SW480 (cell line): ENCODE measurements at places on chromosomes 2 and 18.
A peak's percentile ranks its signal among the peaks of the same experiment; 100 is the strongest.

DNA sequence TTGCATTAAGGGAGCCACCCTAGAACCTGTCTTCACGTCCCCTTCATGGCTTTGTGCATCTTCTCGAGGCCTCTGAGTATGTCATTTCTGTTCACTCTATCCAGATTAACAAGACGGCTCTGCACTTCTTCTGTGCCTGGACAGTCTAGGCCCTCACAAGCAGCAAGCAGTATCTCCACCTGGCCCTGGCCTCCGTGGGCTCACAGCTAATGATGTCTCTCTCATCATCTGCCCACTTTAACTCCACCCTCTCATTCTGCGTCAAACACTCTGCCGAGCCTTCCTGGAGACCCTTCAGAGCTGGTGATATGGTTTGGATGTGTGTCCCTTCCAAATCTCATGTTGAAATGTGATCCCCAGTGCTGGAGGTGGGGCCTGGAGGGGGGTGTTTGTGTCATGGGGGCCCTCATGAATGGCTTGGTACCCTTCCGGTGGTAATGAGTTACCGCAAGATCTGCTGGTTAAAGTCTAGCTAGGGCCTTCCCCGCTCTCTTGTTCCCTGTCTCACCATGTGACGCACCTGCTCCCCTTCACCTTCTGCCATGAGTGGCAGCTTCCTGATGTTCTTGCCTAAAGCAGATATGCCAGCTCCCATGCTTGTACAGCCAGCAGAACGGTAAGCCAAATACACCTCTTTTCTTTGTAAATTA is 132.5 kb upstream of the ID2 start:
- DNase-seq: no peak

DNA sequence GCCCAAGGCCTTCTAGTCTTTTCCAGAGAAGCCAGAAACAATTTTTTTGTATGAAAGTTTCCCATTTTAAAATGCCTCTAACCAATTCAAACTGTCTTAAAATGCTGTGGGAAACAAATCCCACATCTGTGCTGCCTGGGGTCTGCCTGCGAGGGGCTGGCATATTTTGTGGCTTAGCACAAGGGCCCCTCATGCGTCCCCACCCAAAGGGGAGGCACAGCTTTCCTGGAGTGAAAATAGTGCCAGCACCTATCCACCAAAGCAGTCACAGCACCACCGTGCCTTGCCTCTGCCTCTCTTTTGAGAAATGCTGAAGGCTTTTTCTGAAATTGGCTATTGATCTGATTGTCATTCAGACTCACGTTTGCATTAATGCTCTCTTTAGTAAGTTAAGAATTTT is 22.2 kb upstream of the GNAL start:
- no peak for DNase-seq

GRCh38 chr2:230759481-230760167 is 47.0 kb downstream of the CAB39 start:
- no peak for DNase-seq

GRCh38 chr2:195613922-195614321 is 43.1 kb upstream of the SLC39A10 start:
- peak; percentile 53 for DNase-seq

- no peak for DNase-seq
These were observed 72.0 kb downstream of the ARMC9 start for GRCh38 chr2:231270221-231271114.

DNA sequence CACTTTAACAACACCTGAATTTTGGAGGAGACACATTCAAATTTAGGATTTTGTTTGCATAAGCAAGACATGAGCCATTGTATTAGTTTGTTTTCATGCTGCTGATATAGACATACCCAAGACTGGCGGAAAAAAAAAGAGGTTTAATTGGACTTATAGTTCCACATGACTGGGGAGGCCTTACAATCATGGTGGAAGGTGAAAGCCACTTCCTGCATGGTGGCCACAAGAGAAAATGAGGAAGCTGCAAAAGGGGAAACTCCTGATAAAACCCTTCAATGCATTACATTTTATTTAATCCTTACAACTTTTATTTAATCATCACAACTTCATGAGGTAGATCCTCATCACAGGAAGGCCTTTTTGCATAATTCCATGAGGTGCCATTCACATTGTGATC is 242.0 kb upstream of the STON1 start:
- DNase-seq: no peak

- DNase-seq: no peak
These were observed 77.5 kb upstream of the MYL1 start for GRCh38 chr2:210392469-210392881.

GRCh38 chr2:186590759-186591505 is 1.1 kb downstream of the ITGAV start:
- peak; percentile 67 for DNase-seq

DNA sequence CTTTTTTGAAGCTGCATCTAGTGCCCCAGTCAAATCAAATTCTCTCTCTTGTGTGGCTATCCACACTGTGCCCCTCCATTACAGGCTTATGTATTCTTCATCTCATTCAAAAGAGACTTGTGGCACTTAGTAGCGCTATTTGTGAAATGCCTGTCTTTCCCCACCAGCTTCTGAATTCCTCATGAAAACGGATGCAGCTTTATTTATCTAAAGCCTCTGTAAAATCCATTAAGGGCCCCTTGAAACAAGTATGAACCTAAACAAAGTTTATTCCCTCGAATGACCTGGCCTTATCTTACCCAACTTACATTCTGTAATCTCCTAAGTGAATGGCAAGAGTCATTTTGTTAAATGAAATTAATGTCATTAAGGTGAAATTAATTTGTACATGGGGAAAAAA is 417.4 kb upstream of the PIK3C3 start:
- no peak for DNase-seq

- DNase-seq: no peak
These were observed 56.4 kb upstream of the VRK2 start for GRCh38 chr2:57990118-57990725.

GRCh38 chr18:35038881-35039491 is 2.2 kb upstream of the MAPRE2 start:
- no peak for DNase-seq

- peak; percentile 18 for DNase-seq
These were observed 79.4 kb downstream of the KCTD1 start for GRCh38 chr18:26468931-26469340.

GRCh38 chr2:46552528-46552927 is 73.2 kb downstream of the TMEM247 start:
- DNase-seq: no peak

DNA sequence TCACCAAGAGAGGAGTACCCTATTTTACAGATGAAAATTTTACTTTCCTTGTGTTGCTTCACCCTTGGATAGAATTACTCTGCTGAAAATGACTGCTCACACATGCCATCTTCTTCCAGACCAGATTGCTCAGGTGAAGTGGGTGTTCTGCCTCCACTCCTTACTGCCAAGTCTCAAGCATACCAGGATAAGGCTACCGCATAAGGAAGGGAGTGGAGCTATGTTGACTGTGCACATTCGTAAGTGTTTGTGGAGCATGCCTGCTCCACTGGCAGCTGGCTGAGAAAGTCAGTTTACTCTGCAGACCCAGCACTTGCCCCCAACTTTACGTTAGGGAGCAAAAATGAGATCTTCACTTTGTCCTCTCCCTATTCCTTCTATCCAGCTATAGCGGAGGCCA is 405.0 kb upstream of the DDX18 start:
- no peak for DNase-seq

- no peak for DNase-seq
These were observed 99.9 kb upstream of the FANCL start for GRCh38 chr2:58341047-58341446.

GRCh38 chr2:100192300-100192699 is 49.9 kb upstream of the AFF3 start:
- no peak for DNase-seq

- DNase-seq: no peak
These were observed 124.8 kb upstream of the NYAP2 start for GRCh38 chr2:225274751-225275150.

- DNase-seq: no peak
These were observed 6.8 kb downstream of the PECR start for GRCh38 chr2:216074794-216075193.

DNA sequence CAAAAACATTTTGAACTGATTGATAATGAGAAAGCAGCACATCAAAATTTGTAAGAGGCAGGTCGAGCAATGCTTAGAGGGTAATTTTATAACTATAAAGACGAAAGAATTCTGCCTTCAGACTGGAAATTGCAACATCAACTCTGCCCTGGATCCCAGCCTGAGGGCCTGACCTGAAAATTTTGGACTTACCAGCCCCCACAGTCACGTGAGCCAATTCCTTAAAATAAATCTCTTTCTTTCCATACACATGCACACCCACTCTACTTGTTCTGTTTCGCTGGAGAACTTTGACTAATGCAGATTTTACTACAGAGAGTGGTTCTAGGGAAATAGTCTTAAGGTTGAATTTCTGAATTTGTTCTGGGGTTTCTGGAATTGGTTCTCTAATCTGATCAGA is 14.6 kb upstream of the ACOXL start:
- no peak for DNase-seq

- peak; percentile 15 for DNase-seq
These were observed 52.0 kb upstream of the CHAC2 start for GRCh38 chr2:53715568-53715967.

DNA sequence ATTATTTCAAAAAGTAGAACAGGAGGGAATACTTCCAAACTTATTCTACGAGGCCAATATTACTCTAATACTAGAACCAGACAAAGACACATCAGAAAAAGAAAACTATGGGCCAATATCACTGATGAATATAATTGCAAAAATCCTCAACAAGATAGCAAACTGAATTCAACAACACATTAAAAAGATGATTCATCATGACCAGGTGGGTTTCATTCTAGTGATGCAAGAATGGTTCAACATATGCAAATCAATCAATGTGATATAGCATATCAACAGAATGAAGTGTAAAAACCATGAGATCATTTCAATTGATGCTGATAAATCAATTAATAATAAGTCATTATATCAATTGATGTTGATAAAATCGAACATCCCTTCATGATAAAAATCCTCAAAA is 22.4 kb upstream of the EML6 start:
- DNase-seq: peak; percentile 26

GRCh38 chr18:51522338-51522737 is 324.9 kb upstream of the MEX3C start:
- DNase-seq: no peak

GRCh38 chr2:161415034-161415986 is 787 bp upstream of the TBR1 start:
- no peak for DNase-seq

DNA sequence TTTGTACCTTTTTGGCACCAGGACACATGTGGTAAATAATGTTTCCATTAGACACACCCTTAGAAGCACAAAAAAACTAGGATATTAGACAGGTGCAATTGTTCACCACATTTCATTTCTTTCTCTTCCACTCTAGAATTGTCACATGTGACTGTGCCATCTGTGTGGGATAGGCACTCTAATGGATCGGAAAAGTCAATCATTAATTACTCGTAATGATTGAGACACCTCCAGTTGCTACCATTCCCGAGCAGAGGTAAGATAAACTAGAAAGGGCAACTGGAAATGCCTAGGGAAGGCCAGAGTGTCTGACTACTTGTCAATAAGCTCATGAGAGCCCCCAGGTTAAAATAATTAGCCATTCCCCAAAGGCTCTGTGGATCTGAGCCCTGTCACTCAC is 59.9 kb downstream of the METTL4 start:
- no peak for DNase-seq

- DNase-seq: no peak
These were observed at the start of gene DOCK10 for GRCh38 chr2:225041851-225042799. Gene DOCK10, minus strand, starts transcription at chr2:225042468. Its CDS starts 94 bp downstream, at chr2:225042374.

DNA sequence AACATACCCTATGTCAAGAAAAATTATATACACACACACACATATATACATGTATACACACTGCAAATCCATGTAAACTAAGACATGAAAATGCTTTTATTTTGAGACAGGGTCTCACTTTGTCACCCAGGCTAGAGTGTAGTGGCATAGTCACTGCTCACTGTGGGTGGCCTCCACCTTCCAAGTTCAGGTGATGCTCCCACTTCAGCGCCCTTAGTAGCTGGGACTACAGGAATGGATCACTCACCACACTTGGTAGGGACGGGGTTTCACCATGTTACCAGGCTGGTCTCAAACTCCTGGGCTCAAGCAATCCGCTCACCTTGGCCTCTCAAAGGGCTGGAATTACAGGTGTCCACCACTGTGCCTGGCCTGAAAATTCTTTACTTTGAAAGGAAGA is 617.6 kb downstream of the NYAP2 start:
- no peak for DNase-seq

DNA sequence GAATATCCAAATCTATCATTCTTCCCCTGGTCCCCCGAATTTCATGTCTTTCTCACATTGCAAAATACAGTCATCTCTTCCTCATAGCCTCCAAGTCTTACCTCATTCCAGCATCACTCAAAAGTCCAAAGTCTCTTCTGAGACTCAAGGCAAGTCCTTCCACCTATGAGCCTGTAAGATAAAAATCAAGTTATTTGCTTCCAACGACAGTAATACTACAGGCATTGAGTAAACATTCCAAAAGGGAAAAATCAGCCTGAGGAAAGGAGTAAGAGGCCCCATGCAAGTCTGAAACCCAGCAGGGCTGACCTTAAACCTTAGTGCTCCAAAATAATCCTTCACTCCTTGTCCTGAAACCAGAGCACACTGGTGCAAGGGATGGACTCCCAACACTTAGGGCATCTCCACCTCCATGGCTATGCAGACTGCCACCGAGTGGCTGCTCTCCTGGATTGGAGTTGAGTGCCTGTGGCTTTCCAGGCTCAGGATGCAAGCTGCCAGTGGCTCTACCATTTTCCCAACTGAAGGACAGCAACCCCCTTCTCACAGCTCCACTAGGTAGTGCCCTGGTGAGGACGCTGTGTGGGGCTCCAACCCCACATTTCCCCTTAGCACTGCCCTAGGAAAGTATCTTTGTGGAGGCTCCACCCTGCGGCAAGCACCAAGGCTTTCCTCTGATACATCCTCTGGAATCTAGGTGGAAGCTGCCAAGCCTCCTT is 16.3 kb downstream of the DTNA start:
- no peak for DNase-seq

- DNase-seq: no peak
These were observed 371.8 kb downstream of the EPHA4 start for GRCh38 chr2:221200184-221200839.

DNA sequence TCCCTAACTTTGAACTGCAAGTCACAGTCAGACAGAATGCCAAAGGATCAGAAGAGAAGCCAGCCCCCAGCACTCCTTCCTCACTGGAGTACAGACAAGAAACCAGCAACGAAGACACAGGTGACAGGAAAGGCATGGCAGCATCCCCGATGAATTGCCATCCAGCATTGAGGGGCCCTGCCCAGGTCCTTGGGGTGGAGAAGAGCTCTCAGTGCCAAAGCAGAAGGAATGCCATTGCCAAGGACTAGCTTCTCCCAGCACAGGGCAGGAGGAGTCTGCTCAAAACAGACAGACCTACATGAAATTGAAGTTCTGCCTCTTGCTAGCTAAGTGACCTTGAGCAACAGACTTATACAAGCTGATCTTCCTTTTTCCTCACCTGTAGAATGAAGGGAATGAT is 220.1 kb downstream of the L3MBTL4 start:
- DNase-seq: no peak

- DNase-seq: no peak
These were observed 351.5 kb downstream of the ARHGAP15 start for GRCh38 chr2:143480601-143481236.

DNA sequence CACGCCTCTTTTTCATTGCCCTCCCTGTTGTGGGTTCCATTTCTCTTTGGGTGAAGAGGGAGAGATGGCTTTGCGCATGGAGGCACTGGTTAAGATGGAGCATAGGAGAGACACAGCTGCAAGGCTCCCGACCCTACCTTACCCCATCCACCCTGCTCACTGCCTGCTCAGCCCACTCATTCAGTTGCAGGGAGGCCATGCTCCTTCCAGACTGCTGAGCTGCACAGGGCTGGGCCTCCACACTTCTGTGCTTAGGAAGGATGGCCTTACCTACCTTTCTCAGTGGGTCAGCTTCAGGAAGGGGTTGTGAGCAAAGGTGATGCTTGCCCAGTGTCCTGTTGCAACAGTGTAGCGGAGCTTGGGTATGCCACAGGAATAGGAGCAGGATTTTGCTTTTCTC is 127.8 kb downstream of the CTIF start:
- DNase-seq: no peak
